Stimulated activated CD4-positive, alpha-beta T cell treated with anti-CD3 and anti-CD28 coated beads, Interleukin-1b, Interleukin-23, amount 100 ng/mL, for 1 hour (primary cell): ENCODE measurements at places on chromosomes 13 and 19.

GRCh38 chr19:48372904-48373303 lies 8.7 kb downstream of the SYNGR4 start:
- no peak for DNase-seq

GRCh38 chr19:55146705-55147273 lies 2.2 kb downstream of the TNNT1 start:
- DNase-seq = no peak

DNA sequence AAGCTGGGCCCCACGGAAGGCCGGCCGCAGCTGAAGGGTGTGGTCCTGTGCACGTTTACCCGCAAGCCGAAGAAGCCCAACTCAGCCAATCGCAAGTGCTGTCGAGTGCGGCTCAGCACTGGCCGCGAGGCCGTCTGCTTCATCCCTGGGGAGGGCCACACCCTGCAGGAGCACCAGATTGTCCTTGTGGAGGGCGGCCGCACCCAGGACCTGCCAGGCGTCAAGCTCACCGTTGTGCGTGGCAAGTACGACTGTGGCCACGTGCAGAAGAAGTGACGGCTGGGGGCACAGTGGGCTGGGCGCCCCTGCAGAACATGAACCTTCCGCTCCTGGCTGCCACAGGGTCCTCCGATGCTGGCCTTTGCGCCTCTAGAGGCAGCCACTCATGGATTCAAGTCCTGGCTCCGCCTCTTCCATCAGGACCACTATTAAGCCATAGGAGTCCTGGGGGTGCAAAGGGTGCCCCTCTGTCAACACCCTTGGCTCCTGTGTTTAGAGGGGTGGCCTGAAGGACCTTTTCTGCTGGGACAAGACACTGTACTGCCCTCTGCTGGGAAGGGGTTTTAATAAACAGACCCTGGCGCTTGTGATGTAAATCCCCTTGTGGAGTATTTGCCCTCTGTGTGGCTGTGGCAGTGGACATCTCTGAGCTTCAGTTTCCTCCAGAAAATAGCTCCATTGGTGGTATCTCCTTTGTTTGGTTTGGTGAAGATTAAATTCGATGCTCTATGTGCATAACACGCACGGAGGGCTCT lies 1.9 kb downstream of the MRPS12 start:
- DNase-seq = no peak

DNA sequence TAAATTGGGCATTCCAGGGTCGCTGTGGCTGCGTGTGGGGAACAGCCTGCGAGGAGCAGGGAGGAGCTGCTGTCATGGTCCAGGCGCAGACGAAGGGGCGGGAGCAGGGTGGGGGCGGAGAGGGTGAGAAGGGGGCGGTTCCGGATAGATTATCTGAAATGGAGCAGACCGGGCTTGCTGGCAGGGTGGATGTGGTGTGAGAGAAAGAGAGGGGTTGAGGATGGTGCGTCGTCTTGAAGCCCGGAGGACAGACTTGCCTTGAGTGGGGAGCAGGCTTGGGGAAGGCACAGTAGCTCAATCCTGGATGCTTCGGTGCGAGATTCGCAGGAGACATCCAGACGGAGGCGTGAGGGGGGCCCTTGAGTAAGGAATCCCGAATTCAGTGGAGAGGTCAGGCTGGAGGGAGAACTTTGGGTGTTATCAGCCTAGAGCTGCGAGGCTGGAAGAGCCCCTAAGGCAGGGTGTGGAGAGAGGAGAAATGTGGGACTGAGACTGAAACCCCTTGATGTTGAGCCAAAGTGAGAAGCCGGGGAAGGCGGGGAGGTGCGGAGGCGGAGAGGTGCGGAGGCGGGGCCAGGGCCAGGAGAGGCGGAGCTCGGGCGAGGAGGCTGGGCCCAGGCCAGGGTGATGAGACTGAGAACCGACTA lies 40.6 kb downstream of the DPF1 start:
- DNase-seq = no peak

- DNase-seq = no peak
These were observed 153.6 kb upstream of the GPR12 start for GRCh38 chr13:26914148-26914547.

GRCh38 chr13:98147521-98147920 lies 4.6 kb downstream of the FARP1 start:
- DNase-seq = no peak
